SK-N-SH (cell line): ENCODE measurements at places on chromosomes 11 and 22. TPM values are rescaled to one million over a fixed set of nuclear protein-coding genes. Genes with fewer than 3 reads are reported as not detected.

MUC5AC gene
- not detected in 2 replicates for polyA plus RNA-seq

HOATZ gene
- polyA plus RNA-seq = 4.4 and 4.9 TPM in 2 replicates

PIH1D2 gene
- 0.97 and 2.0 TPM in 2 replicates for polyA plus RNA-seq

LRRC32 gene
- 0.19 and 0.43 TPM in 2 replicates for polyA plus RNA-seq

FOLH1 gene
- polyA plus RNA-seq = not detected in 2 replicates

CCDC188 gene
- 21.1 and 24.0 TPM in 2 replicates for polyA plus RNA-seq

APOL6 gene
- 0.88 and 0.90 TPM in 2 replicates for polyA plus RNA-seq

MN1 gene
- polyA plus RNA-seq = 0.11 and 0.20 TPM in 2 replicates

GLYATL2 gene
- polyA plus RNA-seq = 0.31 and 0.34 TPM in 2 replicates

UBQLNL gene
- 0.03 and 0.10 TPM in 2 replicates for polyA plus RNA-seq

SLC17A6 gene
- polyA plus RNA-seq = not detected in 2 replicates

CRYBB2 gene
- 0.69 and 0.70 TPM in 2 replicates for polyA plus RNA-seq

TP53AIP1 gene
- polyA plus RNA-seq = 0.05 TPM in 2 replicates

ACRV1 gene
- polyA plus RNA-seq = not detected in 2 replicates

DNA sequence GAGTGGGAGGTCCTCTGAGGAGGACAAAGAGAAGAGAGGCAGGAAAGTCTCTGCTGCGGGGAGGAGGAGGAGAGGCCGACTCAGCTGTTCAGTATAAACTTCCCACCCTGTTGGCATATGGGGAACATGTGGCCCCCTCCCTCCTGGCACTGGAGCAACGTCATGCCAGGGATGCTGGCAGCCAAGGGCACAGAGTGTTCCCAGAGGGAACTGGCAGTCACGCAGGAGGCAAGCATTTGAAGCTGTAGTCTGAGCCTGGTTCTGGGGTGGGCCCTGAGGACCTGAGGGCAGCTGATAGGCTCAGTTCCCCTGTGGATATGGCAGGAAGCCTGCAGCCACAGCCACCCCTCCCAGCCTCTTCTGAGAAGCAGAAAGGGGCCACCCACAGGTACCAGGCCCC is 67.1 kb upstream of the TSPAN18 start:
- peak; percentile 42 for DNase-seq

DNA sequence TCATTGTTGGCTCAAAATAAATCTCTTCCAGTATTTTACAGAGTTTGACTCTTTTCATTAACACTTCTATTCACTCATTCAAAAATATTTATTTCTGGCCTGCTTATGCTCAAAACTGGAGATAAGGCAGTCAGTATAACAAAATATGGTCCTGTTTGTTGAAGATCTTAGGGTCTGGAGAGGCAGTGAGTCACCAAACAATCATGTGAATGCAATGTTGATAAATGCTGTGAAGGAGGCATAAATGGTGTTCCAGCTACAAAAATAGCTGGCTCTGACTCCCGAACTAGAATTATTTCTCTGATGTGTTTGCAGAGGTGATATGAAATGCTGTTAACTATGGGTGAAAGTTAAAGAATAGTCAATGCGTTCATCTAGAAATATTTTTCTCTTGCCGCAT is 390.6 kb downstream of the AASDHPPT start:
- no peak for DNase-seq

DNA sequence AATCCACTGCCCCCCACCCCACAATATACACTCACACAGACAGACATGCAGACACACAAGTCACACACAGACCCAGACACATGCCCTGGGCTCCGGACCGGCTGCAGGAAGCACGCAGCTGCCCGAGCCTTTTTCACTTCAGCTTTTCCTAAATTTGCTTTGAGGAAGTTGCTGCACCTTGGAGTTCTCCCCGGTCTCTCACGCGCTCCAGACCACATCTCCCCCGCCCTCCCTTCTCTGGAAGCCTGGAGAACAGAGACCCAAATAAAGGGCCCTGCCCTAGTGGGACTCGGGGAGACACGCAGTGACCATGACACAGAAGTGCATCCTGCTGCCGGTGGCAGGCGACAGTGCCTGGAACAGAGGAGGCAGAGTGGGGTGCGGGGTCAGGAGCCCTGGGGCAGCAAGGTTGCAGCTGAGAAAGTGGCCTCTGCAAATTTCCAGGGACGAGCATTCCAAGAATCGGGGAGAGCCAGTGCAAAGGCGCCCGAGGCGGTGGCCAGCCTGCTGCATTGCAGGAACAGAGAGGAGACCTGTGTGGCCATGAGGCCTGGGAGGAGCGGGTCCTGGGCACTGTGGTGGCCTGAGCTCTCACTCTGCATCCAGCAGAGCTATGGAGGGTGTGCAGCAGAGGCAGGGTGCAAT is 19.1 kb downstream of the RPL3 start:
- no peak for DNase-seq

GRCh38 chr11:120841074-120841473 is 182.8 kb upstream of the TBCEL start:
- no peak for DNase-seq

GRCh38 chr11:95593111-95593510 is 196.5 kb downstream of the FAM76B start:
- DNase-seq = no peak

- DNase-seq = no peak
These were observed 13.8 kb downstream of the CHRDL2 start for GRCh38 chr11:74717221-74717969.

DNA sequence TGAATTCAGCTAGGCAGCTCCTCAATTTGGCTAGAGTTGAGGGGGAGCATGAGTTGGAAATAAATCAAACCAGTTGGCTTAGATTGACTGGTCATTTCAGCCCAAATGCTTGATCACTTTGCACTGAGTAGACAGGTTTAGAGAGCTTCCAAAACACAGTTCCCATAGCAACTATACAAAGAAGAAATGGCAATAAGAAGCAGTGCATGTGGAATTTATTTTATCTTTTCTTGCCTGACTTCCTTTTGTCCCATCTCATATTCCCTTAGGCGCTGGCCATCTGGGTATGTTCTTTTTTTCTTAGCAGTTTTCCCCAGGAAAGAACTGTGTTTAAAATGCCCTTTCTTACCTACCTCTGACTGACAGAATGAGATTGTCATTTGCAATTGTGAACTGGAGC is 38.7 kb upstream of the C11orf87 start:
- DNase-seq = no peak

DNA sequence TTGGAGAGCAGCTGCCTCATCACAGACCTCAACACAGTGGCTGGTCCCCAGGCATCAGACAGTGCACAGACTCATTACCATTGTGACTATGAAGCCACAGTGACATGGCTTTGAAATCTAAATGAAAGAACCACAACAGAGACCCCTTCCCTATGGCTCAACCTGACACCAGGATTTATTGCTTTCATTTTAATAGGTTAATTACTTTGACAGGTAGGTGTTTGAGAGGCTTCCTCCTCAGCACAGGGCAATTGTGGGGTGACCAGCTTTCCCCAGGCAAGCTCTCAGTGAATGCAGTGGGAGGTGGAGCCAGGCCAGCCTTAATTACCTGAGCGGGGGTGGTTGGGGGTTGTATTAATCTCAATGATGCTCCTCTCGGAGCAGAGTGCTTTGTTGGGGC is 102.3 kb downstream of the CHST1 start:
- DNase-seq = no peak

GRCh38 chr22:37675930-37676735 is 697 bp downstream of the LGALS1 start:
- DNase-seq = peak; percentile 36

- peak; percentile 91 for DNase-seq
These were observed 945 bp downstream of the ROBO3 start for GRCh38 chr11:124865902-124866851.

DNA sequence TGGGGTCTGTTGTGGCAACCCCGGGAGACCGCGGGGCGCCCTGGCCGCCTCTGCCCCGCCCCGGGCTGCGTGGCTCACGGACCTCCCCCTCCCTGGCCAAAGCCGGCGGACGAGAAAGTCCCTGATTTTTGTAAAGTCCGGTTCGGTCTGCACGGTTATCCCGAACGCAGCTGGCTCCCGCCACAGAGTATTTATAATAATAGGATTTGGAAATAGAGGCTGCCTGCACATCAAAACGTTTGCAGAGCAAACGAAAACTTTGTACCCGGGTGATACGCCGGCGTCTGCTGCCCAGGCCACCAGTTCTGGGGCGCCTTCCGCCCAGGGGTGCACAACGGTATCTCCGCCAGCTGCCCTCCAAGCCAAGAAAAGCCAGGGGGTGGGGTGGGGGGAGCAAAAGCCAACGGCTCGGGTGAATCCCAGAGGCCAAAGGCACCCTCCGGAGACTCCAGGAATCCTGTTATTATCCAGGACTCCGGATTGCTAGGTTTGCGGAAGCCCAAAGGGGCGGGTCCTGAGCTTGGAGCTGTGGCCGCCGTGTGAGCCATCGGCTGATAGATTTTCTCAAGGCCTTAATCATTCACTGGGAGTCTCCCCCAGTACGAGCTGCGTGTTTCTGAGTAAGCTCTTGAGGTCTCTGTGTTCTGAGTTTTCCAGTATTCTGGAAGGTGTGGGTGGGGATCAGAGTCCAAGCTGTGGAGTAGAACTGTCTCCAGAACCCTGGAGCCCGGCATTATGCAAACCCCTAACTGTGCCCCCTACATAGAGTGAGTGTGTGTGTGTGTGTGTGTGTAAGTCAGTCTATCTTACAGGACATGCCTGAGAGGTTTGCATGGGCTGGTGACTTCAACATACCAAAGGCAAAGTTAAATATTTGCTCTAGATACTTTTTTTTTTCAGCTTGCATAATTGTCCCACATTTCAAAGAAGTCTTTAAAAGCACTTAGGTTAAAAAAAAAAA is 673 bp upstream of the SHANK2 start:
- DNase-seq = no peak

DNA sequence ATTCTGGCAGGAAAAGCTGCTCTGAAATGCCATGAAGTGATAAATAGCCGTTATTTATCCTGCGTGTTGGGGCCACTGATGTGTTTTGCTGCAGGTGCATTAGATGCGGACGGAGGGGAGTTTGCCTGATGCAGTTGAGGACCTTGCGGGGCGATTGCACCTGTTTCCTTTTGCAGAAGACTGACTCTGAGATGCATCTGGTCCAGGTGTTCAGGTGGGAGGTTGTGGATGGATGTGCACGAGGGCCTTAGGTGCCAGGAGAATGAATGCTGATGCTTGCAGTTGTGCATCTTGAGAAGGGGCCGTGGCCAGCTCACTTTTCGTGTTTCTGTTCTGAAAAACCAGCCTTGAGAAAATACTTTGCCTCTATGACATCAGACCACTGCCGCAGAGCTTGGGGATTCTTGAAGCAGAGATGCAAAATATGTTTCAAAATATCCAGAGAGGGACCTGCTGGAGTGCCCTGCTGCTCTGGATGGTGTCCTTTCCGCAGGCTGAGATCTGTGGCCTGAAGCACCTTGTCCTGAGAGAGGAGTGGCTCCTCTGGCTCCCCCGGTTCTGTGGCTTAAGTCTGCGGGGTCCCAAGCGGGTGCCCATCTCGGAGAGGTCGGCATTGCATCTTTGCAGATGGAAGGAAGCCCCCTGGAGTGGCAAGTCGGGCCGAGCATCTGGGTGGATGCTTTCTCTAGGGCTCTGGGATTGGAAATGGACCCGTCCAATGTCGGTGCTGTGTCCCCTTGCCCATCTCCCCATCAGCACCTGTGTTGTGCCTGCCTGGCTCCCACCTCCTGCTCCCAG is 1031.1 kb downstream of the TBC1D22A start:
- no peak for DNase-seq

- no peak for DNase-seq
These were observed 10.1 kb downstream of the C11orf91 start for GRCh38 chr11:33690290-33691065.

- peak; percentile 34 for DNase-seq
These were observed 5.2 kb downstream of the SMARCB1 start for GRCh38 chr22:23791738-23792645.

- DNase-seq = no peak
These were observed 202.7 kb upstream of the MPPED2 start for GRCh38 chr11:30788849-30789248.

- DNase-seq = no peak
These were observed 11.5 kb downstream of the TSPAN32 start for GRCh38 chr11:2313051-2313951.

- no peak for DNase-seq
These were observed 171.1 kb upstream of the SEZ6L start for GRCh38 chr22:25997886-25998775.

- no peak for DNase-seq
These were observed 18.7 kb upstream of the LRP5 start for GRCh38 chr11:68293708-68294107.

- no peak for DNase-seq
These were observed 4.1 kb upstream of the WDR74 start for GRCh38 chr11:62843466-62843865.

- DNase-seq = no peak
These were observed 536.6 kb downstream of the SOX6 start for GRCh38 chr11:15819679-15820286.

DNA sequence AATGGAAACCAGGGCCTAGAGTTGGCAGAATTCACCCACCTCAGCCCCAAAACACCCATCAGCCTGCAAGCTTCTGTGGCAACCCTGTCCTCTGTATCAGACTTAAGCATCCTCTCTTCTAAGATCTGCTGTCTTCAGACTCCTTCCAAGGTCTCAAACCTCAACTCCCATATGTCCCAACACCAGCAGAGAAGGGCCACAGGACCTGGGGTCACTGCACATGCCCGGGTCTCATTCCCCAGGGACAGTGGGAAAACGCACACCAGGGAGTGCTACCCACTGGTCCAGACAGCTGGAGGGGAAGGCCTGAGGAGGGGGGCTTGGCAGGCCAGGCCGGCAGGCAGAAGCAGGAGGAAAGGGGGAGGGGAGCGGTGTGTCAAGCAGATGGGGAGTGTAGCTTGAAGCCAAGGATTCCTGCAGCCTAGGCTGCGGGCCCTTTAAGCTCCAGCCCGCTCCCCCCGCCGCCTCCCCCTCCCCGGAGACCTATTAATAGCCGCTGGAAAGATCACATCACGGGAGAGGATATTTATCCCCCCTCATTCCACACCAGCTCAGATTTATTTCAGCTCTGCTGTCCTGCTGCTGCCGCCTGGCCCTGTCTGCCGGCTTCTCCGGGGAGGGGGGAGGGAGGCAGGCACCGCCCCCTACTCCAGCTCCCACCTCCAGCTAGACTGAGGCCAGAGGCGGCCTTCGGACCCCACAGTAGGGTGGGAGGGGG is 16.7 kb downstream of the BCL9L start:
- DNase-seq = peak; percentile 89

- peak; percentile 64 for DNase-seq
These were observed 18.1 kb upstream of the MRTFA start for GRCh38 chr22:40654522-40655167.

GRCh38 chr11:128375961-128376360 is 211.4 kb downstream of the ETS1 start:
- no peak for DNase-seq

DNA sequence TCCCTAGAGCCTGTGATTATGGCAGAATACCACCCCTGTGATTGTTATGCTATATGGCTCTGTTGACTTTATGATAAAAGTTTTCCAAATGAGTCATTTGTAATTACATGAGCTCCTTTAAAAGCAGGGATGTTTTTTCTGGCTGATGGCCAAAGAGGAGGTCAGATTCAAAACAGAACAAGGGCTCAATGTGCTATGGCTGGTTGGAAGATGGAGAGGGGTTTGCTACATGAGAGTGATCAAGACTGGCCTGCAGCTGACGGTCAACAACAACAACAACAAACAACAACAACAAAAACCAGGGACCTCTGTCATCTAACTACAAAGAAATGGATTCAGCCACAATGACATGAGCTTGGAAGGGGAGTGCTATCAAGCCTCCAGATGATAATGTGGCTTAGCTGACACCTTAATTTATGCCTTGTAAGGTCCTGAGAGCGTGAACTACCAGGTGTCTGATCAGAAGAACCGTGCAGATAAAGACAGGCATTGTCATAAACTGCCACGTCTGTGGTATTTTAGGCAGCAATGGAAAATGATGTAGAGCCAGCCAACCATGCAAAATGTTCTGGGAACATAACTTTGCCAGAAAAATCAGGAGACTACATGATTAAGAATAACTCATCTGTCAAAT is 47.2 kb downstream of the PIWIL3 start:
- DNase-seq = peak; percentile 66

GRCh38 chr11:58039589-58039988 is 8.8 kb downstream of the OR6Q1 start:
- DNase-seq = no peak
